ENCODE measurements at places on chromosomes 5 and 9.
A peak's percentile ranks its signal among the peaks of the same experiment; 100 is the strongest.

GRCh38 chr5:56100439-56101176, 105.8 kb upstream of the IL6ST start:
- no peak for DNase-seq

GRCh38 chr5:170751631-170752030, 31.9 kb upstream of the GABRP start:
- DNase-seq, result no peak

- no peak for DNase-seq
These were observed 166.0 kb downstream of the CDH9 start for GRCh38 chr5:26872337-26872736.

GRCh38 chr5:1310118-1310517, 15.2 kb upstream of the TERT start:
- DNase-seq, result no peak

DNA sequence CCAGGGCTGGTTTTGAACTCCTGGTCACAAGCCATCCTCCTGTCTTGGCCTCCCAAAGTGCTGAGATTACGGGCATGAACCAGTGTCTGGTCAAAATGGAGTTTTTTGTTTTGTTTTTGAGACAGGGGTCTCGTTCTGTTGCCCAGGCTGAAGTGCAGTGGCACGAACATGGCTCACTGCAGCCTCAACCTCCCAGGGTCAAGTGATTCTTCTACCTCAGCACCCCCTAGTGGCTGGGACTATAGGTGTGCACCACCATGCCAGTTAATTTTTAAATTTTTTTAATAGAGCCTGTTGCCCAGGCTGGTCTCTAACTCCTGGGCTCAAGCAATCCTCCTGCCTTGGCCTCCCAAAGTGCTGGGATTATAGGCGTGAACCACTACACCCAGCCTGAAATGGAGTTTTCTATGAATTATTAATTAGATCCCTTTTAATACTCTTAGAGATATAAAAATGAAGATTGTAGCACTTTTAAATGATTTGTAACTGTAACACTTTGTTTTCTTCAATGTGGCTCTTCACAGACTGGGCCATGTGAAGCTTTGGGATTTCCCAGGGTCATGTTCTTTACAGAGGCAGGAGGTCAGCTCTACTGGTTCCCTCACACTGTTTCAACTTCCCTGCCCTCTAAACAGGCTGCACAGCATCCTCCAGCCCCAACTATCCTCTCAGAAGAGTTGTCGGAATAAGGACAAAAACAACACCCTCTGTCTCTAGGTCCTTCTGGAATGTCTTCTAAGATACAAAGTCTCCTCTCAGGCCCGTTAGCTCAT, 32.7 kb upstream of the SPARC start:
- no peak for DNase-seq

GRCh38 chr9:14170973-14171596, 142.9 kb downstream of the NFIB start:
- DNase-seq, result no peak

DNA sequence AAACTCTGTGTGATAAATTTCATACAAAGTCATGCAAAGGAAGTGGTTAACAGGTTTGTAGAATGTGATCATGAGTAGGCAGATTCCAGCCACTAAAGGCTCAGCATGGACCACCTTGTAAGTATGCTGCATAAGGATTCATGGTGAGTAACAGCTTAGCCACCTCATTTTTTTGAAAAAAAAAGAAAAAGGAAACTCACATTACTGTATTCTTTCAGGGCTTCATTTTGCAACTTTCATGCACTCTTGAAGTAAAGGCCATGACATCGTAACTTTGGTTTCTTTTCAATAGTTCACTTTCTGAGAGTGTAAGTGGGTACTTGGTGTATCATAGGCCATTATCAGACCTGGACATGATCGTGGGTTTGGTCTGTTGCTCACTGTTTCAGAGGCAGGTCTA, 175.1 kb downstream of the PCSK1 start:
- no peak for DNase-seq

- DNase-seq, result no peak
These were observed 188.5 kb upstream of the NREP start for GRCh38 chr5:111945535-111945934.

DNA sequence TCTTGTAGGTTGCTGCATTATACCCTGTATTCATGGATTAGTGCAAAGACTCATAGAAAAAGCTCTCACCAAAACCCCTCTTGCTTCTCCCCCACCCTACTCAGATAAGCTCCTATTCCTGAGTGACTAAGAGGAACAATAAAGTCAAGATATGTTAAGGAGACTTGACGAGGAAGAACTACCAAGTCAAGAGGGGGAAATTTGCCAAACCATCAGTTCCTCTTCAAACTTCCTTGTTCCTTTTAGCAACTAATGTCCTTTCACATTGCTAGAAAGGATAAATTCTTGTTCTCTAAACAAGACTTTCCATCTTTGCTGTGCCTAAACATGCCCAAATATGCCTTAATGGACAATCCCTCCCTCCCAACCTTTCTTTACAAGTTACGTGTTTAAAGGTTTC, 27.0 kb downstream of the CNOT8 start:
- no peak for DNase-seq

- no peak for DNase-seq
These were observed 35.3 kb downstream of the MARCHF3 start for GRCh38 chr5:126995039-126995438.

DNA sequence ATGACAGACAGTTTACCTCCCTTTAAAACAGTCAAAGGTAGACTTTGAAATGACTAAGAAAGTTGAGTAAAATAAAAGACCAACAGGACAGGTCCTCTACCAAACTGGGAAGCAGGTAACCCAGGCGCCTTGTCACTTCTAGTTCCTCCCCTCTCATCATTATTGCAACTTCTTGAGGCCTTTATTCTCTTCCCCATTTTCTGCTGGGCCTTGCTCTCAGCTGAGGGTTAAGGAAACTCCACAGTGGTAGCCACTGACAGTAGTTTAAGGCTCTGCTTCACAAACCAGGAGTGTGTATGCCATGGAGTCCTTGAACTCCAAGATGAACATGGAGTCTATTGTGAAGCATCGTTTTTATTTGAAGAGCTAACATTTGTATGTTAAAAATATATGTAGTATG, 36.9 kb upstream of the TCERG1 start:
- DNase-seq, result no peak

GRCh38 chr5:98774192-98775033, 950 bp downstream of the RGMB start:
- DNase-seq, result peak; percentile 80

- no peak for DNase-seq
These were observed 20.1 kb downstream of the SLC38A9 start for GRCh38 chr5:55692106-55692417.

- DNase-seq, result no peak
These were observed 159.6 kb upstream of the TBCA start for GRCh38 chr5:77935506-77936364.

DNA sequence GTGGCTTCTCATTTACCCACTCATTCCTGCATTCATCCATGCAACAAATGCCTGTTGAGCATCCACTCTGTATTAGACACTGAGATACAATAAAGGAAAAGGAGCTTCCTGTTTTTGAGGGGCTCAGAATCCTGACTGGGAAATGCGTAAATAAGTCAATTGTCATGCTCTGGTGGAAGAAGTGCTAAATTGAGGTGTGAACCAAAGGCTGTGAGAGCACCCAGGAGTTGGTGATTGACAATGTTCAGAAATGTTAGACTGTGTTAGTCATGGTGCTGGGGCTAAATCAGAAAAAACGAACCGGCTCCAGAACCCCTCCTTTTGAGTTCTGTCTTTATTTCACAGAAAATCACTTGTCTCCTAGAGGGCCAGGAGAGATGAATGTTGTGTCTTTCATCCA, 558.6 kb upstream of the SGCD start:
- no peak for DNase-seq

GRCh38 chr5:96626956-96627355, 35.2 kb upstream of the CAST start:
- DNase-seq, result no peak

DNA sequence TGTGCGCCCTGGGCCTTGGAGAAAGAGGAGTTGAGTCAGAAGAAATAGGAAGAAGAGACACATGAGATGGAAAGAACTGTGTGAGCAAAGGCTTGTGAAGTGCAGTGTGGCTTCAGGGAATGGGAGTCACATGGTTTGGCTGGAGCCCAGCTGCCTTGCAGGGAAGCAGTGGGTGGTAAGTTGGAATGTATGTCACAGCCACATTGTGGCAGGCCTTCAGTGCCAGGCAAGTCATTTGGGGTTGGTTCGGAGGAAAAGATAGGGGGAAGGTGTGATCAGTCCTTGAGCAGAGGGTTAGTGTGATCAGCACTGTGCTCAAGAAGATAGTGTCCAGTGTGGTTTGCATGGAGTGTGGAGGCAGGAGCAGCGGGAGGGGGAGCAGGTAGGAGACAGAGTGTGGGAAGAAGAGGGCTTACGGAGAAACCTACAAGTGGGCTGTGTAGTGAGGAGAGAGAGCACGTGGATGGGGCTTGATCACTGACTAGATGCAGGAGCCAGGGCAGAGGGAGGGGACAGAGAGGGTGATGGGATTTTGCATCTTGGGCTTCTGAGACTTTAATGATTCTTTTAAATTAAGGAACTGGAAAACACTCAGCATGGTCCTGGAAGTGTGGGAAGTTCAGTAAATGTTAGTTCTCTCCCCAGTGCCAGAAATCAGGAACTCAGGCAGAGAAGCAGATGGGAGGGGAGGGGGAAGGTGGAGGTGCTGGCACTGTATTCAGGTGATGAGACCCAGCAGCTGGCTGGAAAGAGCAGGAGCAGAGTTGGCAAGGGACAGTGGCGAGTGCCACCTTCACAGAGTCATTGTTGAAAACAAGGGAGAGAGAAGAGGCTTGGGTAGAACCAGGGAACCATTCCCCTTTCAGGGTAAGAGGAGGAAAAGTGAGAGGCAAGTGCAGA, 46.6 kb downstream of the ARHGAP26 start:
- DNase-seq, result no peak

DNA sequence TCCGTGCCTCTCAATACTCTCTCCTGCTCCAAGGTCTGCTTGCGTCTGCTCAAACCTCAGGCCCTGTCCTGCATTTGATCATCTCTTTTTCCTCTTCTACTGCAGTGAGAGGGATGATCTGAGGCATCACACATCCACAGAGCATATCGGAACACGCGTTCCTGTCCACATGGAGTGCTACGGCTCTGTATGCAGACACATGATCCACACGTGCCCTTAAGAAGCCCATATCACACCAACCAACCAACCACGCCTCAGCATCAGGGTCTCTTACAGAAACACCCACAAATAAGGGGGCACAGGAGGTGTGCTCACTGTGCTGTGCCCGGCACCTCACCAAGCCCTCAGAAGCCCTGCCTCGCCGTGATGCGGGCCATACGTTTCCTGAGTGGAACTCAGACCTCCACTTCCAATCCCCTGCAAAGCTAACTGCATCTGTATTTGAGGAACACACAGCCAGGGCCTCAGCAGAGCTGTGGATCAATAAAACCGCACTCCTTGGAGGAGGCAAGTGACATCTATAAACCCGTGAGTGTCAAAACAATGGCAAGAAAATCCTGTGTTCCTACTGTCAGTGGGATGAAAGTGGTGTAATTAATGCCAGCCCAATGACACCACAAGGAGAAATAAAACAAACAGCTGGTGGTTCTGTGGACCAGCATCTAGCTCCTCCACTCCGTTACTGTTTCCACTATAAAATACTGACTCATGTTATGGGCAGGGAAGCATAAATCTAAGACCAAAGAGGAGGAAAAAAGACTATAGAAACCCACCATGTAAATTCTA, 40.4 kb downstream of the AK8 start:
- no peak for DNase-seq

DNA sequence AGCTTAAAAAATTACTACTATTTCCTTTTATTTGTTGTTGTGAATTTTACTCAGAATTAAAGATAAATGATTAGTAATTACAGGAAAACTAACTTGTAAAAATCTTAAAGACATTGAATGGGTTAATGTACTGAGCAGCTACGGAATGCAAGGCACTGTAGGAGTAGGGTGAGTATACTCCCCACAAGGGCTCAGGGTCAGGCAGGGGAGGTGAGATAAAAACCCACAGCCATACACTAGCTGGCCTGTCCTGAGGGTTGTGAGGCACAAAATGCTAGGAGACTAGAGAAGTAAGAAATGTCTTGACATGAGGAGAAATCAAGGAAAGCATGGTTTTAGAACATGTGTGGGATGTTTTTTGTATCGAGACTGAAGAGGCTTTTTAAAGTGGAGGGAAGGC, 13.4 kb downstream of the ZBED3 start:
- no peak for DNase-seq

DNA sequence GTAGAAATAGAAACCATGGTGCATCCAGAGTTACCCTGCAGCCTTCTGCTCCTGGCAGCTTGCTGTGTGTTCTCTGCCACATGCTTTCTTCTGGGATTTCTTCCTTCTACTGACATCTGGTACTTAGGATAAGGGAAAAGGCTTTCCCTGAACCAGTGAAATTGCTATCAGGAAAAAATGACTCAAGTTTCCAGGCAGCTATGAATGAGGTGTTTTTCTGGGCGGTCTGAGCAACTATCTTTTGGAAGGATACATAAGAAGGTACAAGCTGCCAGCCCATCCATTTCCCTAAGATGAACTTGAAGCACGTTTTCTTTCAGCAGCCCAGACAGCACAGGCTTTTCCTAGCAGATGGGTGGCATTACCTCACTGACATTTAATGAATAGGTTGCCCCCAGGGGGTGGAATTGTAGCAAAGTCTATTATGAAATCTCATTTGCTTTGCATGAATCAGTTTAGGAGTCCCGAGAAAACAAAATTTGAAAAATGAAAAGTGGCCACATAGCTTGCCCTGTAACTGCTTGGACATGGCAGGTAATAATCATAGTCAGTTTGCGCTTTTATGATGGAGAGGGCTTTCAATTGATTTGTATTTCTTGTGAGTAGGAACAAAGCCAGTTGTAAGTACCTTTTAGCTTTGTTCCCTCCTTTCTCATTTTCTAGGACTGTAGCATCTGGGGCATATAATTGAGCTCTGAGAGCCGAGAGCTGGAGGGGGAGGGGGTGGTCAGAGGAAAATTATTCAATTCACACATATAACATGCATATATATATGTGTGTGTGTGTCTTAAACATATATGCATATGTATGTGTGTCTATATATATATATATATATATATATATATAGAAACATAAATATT, 108.5 kb downstream of the C9orf152 start:
- DNase-seq, result no peak

DNA sequence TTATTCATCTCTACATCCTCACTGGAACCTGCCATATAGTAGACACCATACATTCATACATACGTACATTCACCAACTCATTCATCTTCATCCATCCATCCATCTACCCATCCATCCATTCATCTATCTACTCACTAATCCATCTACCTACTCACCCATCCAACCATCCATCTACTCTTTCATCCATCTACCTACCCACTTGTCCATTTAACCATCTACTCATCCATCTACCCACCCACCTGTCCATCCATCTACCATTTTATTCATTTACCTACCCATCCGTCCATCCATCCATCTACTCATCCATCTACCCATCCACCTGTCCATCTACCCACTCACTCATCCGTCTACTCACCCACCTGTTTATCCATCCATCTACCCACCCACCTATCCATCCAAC, 31.9 kb upstream of the LCP2 start:
- no peak for DNase-seq

Measured in prostate gland (tissue), 2 donors.